Esophagus squamous epithelium (tissue), 5 donors: ENCODE measurements at places on chromosomes 6 and 20.

GRCh38 chr6:134619077-134619476, 301.2 kb upstream of the SGK1 start:
- no peak for DNase-seq

DNA sequence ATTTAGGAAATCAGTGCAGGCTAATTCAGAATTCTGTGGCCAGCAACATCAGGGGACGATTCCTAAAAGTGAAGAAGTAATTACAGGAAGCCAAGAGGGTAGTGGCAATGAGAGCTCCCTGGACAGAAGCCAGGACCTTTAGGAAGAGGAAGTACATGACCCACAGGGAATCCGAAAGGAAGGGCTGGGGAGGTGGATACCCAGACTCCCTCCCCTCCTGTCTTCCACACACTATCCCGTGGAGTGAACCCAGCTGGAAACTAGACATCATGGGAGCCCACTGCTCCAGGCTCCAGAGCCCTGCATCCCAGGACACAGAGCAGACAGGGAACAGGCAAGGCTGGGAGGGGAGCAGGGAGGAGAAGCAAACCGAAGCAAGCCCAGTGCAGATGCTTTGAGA, 83.0 kb downstream of the SNX5 start:
- DNase-seq = no peak

- no peak for DNase-seq
Measured at GRCh38 chr20:840858-841567, 7.5 kb downstream of the FAM110A start.

DNA sequence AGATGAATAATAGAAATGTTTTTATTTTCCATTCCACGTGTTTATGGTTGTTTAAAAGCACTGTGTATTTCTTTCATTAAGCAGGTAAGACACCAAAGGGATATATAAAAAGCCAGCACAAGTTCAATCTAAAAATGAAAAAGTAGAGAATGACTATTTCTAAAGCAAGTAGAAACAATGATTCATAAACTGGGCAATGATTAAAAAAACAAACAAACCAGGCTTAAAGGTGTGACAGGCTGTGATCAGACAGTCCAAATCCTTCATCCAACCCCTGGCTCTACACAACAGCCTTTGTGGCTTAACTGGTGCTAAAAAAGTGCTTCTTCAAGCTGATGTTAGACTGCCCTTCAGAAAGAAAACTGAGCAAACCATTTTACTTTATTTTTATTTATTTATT, 45.7 kb upstream of the TSHZ2 start:
- DNase-seq = no peak
